ENCODE measurements at places on chromosomes 7 and 10.
A peak's percentile ranks its signal among the peaks of the same experiment; 100 is the strongest.

DNA sequence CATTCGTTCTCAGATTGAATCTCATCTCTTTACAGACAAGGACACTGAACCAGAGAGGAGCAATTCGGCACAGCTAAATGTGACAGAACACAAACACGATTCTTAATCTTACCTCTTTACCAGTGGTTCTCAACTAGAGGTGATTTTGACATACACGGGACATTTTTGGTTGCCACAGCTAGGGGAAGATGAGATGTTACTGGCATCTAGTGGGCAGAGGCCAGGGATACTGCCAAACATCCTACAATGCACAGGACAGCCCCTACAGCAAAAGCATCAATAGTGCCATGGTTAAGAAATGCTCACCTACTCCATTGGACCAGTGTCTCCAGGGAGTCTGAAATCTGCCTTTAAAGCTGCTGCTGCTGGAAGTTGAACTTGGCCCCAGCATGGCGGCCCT lies 27.3 kb downstream of the PDE1C start:
- DNase-seq = no peak

- no peak for DNase-seq
Observed at GRCh38 chr10:35343739-35344138, 7.4 kb downstream of the CCNY start.

DNA sequence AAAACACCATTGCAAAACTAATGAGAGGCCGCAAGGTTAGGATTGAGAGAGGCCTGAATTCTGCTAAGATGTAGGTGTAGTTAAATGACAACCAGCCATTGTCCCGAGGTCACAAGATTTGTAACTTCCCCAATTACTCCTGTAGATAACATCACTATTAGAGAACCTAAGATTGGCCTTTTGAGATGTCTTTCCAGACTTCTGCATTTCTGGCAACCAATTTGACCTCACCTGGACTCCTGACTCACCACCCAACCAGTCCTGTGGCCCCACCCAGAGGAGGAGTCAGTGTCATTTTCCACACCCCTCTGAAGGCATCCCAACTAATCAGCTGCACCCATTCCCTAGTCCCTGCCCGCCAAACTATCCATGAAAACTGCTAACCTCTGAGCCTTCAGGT lies 115.7 kb downstream of the PRKAG2 start:
- DNase-seq = no peak

DNA sequence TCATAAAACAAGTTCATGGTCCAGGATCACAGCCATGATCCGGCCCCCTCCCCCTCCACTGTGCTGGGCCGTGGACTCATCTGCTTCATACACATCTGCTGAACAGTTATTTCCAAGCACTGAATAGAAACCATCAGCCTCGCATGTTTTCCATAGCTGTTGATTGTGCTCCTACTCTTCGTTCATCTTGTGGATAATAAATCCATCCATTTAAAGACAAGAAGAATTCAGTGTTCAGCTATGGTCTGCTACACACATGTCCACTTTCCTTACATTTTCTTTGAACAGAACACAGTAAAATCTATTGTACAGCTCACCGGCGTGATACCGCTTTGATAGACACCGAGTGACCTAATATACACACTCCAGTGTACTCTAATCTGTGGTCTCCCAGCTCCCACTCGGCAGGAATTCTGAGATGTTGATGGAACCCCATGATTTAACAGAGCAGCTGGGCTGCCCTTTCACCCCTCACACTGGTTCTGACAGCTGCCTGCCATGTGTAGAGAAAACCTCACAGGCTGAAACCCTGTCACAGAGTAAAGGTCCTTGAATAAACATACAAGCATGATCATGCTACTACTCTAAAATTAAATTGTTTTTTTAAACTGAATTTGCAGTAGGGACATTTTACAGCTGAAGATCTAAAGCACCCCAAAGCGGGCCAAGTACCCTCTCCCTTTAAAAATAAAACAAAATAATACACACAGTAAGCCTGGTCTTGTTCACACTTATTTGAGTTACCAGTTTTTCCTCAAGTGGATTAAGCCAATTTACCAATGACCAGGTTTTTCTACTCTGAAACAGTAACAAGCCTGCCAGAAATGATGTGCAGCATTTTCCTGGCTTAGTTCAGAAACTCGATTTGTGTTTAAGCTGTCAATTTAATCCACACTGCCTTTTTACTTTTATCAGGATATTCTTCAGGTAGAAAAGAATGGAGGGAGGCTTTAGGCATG lies 95.1 kb upstream of the FZD1 start:
- DNase-seq = peak; percentile 66

DNA sequence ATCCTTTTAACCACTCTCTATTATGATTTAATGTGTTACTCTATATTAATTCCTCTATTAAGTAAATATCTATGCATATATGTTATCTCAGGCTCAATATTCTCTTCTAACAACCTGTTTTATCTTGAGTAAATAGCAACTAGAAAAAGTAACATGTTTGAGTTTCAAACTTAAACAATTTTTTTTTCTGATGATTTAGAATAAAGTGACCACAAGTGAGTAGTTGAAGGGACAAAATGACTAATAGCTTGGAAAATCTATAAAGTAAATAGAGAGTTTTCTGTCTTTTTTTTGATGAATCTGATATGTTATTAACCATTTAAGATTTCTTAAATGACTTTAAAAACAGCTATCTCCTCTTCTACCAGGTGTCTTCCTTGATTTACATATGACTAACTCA lies 483.8 kb downstream of the TFEC start:
- DNase-seq = no peak

GRCh38 chr7:1100386-1100785 lies 12.5 kb downstream of the GPER1 start:
- DNase-seq = no peak

GRCh38 chr7:151796091-151796870 lies 80.6 kb downstream of the PRKAG2 start:
- DNase-seq = peak; percentile 26

GRCh38 chr10:33337326-33337957 lies 3.0 kb upstream of the NRP1 start:
- peak; percentile 86 for DNase-seq

- no peak for DNase-seq
Observed at GRCh38 chr10:8051851-8052257, 2.6 kb upstream of the GATA3 start.

DNA sequence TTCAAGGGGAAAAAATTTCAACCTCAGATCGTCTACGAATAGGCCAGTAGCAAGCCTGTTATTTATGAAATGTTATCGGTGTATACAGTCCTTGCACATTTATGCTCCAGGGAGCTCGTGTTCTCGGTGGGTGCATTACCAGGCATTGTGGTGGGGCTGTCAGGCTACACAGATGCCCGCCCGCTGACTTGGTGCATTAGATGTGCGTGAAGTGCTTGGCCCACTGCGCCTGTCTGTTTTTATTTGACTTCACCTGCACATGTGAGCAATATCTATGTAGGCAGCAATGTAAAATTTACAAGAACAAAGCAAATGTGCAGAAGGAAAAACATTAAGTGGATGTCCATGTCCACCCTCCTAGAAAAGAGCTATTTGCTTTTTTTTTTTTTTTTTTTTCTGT lies 2.8 kb downstream of the FOXK1 start:
- no peak for DNase-seq

DNA sequence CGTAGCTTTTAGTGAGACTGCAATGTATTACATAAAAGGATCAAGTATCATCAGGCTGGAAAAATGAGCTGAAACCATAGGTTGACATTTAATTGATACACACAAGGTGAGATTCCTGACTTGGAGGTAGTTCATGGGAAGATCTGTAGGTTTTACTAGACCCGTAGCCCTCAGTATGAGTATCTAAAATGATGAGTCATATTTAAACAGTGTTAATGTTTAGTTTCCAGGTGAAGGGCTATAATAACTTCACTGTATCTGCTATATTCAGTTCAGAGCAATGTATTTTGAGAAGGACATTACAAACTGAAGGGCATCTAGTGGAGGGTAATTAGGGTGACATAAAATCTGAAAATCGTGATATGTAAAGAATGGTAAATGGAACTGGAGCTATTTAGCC lies 35.0 kb downstream of the ENTPD1 start:
- DNase-seq = no peak

DNA sequence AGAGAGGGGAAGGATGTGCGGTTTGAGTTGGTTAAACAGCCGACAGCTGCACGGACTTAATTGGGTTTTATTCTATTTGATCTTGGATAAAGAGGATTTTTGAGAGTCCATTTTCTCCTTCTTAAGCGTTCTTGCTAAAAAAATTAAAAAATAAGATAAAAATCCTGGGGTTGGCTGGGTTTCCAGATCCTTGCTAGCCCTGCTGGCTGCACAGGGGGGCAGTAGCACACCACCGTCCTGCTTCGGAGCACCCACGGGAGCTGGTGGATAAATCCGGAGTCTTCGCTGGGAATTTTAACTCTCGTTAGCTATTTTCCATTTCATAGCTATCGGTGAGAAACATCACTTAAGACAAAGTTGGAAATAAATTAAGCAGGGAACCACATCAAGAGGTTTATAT lies 792.0 kb downstream of the TYW1 start:
- no peak for DNase-seq

GRCh38 chr7:90850066-90850465 lies 253.9 kb downstream of the CDK14 start:
- no peak for DNase-seq

- DNase-seq = peak; percentile 88
Observed at GRCh38 chr10:50623663-50624412, at the start of gene SGMS1. Gene SGMS1 (minus strand): TSS chr10:50623956. CDS start chr10:50344114, 279,842 bp downstream.

GRCh38 chr7:89042940-89043339 lies 247.4 kb upstream of the TEX47 start:
- no peak for DNase-seq

- peak; percentile 2 for DNase-seq
Observed at GRCh38 chr7:83248000-83248399, 85.3 kb upstream of the PCLO start.

- DNase-seq = no peak
Observed at GRCh38 chr7:149180722-149181449, 14.5 kb upstream of the ZNF282 start.

- DNase-seq = no peak
Observed at GRCh38 chr7:108063520-108063933, 60.6 kb upstream of the LAMB1 start.

GRCh38 chr7:815284-816216 lies 16.7 kb upstream of the SUN1 start:
- no peak for DNase-seq

GRCh38 chr7:121153995-121154394 lies 165.5 kb downstream of the CPED1 start:
- no peak for DNase-seq

DNA sequence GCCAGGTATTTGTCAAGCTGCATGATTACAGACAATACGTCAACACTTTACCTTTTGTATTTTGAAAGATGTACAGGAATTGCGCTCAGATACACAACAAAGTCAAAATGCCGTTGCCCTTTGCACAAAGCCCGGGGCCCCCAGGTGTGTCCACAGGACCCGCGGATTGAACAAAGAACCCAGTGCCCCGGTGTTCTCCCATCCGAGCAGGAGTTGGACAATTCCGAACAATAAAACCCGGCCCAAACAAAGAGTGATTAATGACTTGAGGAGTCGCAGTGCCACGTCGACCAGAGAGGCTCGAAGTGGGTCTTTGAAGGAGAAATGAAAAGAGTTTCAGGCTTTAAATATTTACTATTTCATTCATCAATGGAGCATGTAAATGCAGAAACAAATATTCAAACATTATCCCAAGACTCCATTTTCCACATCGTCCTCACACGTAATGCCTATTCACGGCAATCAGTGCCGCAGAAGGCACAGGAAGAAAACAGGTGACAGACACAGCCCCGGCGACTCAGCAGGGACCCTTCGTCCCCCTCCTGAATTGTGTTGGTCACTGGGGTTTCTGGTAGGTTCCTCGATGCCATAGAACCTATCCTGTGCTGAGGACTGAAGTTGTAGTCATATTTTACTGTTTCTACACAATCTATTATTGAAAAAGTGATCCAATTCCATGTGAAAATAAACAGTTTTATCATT lies 70.9 kb upstream of the MGMT start:
- DNase-seq = no peak

- no peak for DNase-seq
Observed at GRCh38 chr10:8051109-8051821, 3.2 kb upstream of the GATA3 start.

DNA sequence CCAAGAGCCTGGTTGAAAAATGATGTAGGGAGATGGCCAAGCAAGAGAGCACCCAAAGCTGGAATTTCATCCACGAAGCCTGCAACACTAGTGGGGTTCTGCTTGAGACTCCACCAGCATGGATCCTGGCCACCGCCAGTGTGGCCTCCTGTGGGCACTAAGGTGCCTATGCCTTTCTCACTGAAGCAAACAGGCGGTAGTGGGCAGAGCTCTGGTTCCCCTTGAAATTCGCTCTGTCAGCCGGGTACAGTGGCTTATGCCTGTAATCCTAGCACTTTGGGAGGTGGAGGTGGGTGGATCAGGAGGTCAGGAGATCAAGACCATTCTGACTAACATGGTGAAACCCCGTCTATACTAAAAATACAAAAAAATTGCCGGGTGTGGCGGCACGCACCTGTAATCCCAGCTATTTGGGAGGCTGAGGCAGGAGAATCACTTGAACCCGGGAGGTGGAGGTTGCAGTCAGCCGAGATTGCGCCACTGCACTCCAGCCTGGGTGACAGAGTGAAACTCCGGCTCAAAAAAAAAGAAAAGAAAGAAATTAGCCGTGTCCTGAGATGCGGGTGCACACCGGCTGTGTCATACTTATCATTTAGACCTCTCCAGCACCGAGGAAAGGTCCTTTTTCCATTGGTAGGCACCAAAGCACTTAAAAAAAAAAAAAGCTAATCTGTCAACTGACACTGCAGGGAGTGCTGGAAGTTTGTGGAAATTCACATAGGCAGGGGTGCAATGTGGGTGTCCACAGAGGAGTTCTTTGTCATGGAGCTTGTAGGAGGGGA lies 28.3 kb downstream of the CCM2 start:
- no peak for DNase-seq

DNA sequence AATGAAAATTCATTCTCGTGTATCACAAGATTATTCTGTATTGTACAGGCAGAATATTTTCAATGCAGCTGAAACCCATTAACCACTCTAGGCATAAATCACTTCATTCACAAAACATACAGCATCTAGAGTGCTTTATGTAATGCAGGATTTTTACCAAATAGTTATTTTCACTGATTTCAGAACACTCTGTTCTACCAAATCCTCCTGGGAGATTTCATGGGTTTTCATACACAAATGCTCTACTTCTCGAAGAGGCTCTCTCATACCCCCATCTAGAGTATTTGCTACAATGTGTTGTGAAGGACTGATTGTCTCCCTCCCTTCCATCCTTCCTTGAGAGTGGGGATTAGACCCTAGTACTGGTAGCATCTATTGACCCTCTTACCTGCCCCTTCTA lies 209.2 kb upstream of the LRRN3 start:
- DNase-seq = no peak

GRCh38 chr7:26618449-26618848 lies 245.9 kb downstream of the SKAP2 start:
- DNase-seq = no peak

GRCh38 chr10:62811159-62811875 lies 4.8 kb downstream of the EGR2 start:
- no peak for DNase-seq

GRCh38 chr7:111730476-111731300 lies 168.4 kb upstream of the IMMP2L start:
- DNase-seq = peak; percentile 23

DNA sequence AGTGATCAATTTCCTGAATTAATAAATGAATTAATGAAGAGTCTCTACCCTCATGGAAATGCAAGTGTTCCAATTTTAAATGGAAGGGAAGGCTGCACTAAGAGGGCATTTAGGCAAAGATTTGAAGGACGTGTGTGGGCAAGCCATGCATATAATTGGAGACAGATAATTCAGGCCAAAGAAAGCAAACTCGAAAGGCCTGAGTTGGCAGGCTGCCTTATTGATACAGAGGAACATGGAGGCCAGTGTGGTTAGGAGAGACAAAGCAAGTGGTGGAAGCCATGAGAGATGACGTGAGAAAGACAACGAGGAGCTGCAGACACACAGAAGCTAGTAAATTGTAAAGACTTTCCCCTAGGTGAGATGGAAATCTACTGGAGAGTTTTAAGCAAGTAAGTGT lies 15.4 kb upstream of the PCLO start:
- DNase-seq = no peak
